ENCODE measurements at places on chromosomes 16 and 17. TPM values are rescaled to one million over a fixed set of nuclear protein-coding genes. Genes with fewer than 3 reads are reported as not detected.

GRCh38 chr16:11300560-11300892 lies 19.4 kb upstream of the PRM1 start:
- DNase-seq: no peak

DNA sequence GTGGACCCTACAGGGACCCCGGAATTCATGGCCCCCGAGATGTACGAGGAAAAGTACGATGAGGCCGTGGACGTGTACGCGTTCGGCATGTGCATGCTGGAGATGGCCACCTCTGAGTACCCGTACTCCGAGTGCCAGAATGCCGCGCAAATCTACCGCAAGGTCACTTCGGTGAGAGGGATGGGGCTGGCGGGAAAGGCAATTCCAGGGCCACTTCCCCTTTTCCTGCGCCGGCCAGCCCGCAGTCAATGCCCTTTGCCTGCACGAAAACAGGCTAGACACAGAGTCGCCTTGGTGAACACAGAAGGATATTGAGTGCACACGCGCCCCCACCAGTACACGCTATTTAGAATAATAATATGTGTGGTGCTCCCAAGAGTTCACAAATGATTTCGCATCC lies 4.0 kb downstream of the WNK4 start:
- peak; percentile 33 for DNase-seq

- no peak for DNase-seq
Observed at GRCh38 chr17:38848557-38848891, 5.0 kb downstream of the RPL23 start.

GRCh38 chr16:89815639-89816348 lies 653 bp downstream of the FANCA start:
- DNase-seq: no peak

DNA sequence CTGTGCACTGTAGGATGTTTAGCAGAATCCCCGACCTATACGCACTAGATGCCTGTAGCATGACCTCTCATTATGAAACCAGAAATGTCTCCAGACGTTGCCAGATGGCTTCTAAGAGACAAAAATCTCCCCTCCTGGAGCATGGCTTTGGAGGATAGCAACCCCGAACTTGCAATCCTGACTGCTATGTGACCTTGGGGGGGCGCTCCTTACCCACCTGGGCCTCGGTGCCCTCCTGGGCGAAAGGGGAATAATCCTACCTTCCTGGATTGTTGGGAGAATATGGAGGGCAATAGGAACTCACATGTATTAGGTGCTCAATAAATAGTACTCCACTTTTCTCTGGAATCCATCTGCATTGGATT lies 8.1 kb downstream of the MRM1 start:
- DNase-seq: no peak

- no peak for DNase-seq
Observed at GRCh38 chr16:71627731-71628181, 1.8 kb downstream of the MARVELD3 start.

OTOA gene
- 0.11 TPM for total RNA-seq

HSF4 gene
- total RNA-seq: 1.2 TPM

KCNJ18 gene
- total RNA-seq: not detected

MYH2 gene
- total RNA-seq: 0.68 TPM

TSPOAP1 gene
- 19.0 TPM for total RNA-seq
